Stimulated activated CD4-positive, alpha-beta T cell treated with anti-CD3 and anti-CD28 coated beads, Interleukin-12 subunit alpha, Interleukin-12 subunit beta, amount 100 ng/mL, for 48 hours (primary cell): ENCODE measurements at places on chromosomes 1 and 21.

- DNase-seq, result no peak
Observed at GRCh38 chr1:3903141-3904005, 3.3 kb upstream of the C1orf174 start.

DNA sequence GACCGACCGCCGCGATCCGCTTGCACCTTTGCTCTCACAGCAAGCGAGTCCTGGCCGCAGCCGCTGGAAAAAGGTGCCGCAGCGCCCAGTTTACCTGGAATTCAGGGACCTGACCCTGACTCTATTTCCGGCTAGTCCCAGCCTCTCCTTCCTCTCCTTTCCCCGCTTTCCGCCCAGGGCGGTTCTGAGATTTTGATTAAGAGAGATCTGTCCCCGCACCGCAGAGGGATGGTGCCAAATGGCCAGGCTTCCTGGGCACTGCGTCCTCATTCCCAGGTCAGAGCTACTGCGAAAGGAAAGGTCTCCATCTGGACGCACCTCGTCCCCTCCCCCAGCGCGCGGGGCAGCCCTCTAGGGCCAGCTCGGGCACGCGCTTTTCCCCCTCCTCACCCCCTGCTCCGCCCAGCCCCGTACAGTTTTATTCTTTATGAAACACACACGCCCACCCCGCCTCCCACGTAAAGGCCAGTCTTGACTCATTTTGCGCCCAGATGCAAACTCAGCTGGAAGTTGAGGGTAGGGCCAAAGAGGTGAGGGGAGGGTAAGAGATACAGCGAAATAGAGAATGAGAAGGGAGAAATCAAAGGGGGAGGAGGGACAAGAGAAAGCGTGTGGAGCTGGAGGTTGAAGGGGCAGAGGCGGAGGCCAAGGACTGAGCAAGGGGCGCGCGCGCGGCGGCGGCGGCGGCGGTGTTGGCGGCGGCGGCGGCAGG, 411.8 kb upstream of the ESRRG start:
- no peak for DNase-seq

DNA sequence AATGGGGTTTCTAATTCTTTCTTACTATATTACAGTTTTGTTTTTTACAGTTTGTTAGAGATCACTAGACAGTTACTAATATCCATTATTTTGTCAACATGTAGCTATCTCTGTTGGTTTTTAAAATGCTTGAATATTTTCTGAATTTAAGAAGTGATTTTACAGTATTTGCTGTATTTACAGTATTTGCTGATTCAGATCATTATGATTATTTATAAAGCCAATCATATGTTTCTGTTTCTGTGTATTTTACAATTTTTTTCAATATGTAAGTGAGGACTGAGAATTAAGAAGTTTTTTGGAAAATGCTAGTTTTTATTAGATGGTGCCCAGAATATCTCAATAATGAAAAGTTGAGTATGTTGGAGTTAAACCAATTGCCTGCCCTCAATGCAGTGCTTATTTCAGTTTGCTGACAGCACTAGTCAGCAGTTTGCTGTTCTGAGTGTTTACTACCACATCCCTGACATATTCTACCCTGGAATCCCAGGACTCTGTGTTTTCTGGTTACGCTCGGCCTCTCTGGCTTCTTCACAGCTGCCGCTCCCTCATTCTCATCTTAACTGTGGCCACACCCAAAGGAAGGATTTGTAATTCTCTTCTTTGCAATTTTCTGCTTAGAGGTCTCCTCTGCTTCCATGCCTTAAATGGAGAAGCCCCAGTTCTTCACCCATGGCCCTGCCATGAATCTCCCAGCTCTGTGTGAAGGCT, 68.0 kb upstream of the BACH1 start:
- no peak for DNase-seq

DNA sequence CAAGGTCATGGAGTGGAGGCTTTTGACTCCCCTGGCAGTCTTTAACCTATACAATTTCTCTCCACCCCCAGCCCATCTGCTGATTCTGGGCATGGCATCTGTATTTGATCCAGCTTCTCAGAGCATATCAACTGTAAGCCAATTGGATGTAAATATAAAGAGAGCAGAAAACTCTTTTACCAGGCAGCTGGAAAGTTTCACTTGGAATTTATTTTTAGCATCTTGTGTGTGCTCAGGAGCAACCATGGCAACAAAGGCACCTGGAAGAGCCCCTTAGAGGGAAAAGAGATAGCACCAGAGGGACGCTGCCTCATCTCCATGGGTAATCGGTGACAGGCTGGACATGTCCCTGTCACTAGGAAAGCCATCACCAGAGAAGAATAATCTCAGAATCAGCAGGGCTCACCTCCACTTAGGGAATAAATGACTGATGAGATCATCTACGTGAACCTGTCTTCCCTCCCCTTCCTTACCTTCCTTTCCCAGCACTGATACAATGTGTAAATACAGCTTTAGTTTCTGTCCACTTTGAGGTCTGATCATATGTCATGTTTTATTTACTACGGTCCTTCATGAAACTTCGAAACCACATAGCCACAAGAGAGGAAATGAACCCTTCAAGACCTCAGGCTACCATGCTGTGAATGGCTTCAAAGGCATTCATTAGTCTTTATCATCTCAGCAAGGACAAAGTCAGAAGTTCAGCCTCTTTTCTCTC, 25.3 kb upstream of the SIPA1L2 start:
- no peak for DNase-seq

- no peak for DNase-seq
Observed at GRCh38 chr1:155957411-155957915, 16.0 kb downstream of the RXFP4 start.

DNA sequence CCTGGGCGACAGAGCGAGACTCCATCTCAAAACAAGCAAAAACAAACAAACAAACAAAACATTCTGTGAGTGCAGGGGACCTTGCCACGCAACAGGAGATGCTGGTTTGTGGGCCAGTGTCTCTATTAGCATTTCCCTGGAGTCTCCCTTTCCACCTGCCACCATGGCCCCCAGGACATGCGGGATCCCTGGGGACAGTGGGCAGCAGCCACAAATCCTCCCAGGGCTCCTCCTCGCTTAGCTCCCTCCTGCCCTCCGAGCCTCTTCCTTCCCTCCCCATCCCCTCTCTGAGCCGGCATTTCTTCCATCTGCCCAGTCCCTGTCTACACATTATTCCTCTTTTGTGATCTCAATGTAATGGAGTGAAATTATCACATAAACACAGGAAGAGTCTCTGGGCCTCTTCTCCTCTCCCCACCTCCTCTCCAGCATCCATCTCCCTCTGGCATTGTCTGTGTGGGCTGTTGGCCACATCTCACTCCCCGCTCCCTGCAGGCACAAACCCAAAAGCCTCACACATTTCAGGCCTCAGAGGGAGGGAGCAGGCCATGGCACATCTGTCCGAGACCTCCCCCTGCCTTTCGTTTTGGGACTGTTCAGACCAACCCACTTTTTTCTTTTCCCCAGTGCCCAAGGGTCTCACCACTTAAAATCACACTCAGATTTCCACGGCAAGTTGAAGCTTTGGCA, 144.3 kb downstream of the MIS18A start:
- no peak for DNase-seq
